ENCODE measurements at places on chromosomes 7 and 10.

- DNase-seq: no peak
Measured at GRCh38 chr7:44059219-44060090, 5.9 kb downstream of the PGAM2 start.

DNA sequence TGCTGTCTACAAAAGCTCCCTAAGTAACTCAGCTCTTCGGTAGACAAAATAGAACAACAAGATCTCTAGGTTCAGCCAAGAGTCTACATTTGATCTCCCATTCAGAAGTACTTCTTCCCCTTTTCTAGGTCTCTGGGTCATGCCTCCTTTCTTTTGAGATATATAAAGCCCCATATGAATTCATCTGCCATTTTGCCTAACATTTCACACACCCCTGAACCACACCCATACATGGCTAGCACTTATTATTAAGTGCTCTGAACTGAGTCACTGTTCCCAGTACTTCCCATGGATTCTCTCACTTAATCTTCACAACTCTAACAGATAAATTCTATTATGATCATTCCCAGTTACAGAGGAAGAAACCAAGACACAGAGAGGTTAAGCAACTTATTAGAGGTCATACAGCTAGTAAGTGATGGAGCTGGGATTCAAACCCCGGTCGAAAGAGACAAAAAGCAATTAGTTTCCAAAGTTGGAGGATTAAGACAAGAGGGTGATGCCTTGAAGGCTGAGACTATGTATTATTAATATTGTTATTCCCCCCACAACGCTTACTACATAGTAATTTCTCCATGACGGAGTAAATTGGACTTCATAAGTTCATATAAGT, 17.3 kb downstream of the MYOF start:
- no peak for DNase-seq

GRCh38 chr7:24907311-24907886, 72.6 kb downstream of the OSBPL3 start:
- DNase-seq: no peak

GRCh38 chr10:47337310-47337709, 10.9 kb upstream of the RBP3 start:
- no peak for DNase-seq

DNA sequence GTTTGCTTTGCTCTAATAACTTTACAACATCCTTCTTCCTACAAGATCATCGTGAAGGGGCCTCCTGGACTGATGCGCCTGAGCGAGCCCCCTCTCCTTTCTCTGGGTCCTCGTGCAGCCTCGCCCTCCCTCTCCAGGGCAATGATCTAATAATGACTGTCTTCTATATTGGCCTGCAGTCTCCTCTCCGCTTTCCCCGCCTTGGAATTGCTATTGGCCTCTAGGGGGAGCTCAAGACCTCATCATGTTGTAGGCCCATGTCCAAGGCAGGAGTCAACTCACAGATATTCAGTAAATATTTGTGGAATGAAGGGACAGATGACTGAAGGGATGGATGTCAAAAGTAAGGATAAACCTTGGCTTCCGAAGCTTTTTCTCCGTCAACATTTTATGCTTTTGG, 1180.3 kb downstream of the TYW1 start:
- no peak for DNase-seq

GRCh38 chr7:107152011-107152410, 16.8 kb upstream of the HBP1 start:
- DNase-seq: no peak

DNA sequence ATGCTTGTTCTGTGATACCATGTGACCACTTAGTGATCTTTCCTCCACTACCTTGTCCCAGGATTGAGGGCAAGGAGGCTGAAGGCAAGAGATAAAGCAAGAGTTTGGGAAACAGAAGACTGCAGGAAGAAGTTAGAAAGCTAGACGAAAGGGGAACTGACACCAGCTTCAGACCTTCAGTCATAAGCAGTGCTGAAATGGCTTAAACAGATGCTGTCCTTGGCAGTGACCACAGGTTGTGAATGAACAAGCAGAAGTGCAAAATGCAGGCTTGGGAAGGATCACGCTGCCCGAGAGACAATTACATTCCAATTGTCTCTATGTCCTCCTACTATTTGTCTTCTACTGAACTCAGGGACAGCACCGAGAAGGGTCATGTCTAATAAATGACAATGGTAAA, 704.9 kb upstream of the AUTS2 start:
- DNase-seq: no peak

- DNase-seq: no peak
Measured at GRCh38 chr7:150781103-150781502, 19.1 kb downstream of the TMEM176B start.

DNA sequence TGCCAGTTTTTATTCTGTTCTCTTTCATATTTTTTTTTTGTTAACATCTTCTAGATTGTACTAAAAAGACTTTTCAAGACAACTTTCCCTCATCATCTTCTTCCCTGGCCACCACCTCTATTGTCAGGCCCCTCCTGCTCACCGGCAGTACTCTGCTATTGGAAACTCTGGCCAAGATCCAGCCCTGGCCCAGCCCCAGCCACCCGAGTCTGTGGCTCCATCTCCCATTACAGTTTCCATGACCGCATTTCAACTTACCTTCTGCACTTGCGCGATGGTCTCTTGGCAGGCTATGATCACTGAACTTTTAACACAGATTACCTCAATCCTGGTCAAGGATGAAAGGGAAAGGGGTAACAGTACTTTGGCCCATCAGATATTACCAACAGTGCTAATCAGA, 137.7 kb upstream of the POM121L12 start:
- no peak for DNase-seq

- DNase-seq: no peak
Measured at GRCh38 chr7:144782883-144783282, 53.0 kb downstream of the TPK1 start.

- no peak for DNase-seq
Measured at GRCh38 chr10:50324046-50324445, 72.7 kb upstream of the ASAH2 start.

GRCh38 chr10:30366829-30367228, 17.8 kb upstream of the MTPAP start:
- no peak for DNase-seq

Data from T-helper 1 cell (primary cell).